ENCODE measurements at places on chromosomes 6 and 20.

DNA sequence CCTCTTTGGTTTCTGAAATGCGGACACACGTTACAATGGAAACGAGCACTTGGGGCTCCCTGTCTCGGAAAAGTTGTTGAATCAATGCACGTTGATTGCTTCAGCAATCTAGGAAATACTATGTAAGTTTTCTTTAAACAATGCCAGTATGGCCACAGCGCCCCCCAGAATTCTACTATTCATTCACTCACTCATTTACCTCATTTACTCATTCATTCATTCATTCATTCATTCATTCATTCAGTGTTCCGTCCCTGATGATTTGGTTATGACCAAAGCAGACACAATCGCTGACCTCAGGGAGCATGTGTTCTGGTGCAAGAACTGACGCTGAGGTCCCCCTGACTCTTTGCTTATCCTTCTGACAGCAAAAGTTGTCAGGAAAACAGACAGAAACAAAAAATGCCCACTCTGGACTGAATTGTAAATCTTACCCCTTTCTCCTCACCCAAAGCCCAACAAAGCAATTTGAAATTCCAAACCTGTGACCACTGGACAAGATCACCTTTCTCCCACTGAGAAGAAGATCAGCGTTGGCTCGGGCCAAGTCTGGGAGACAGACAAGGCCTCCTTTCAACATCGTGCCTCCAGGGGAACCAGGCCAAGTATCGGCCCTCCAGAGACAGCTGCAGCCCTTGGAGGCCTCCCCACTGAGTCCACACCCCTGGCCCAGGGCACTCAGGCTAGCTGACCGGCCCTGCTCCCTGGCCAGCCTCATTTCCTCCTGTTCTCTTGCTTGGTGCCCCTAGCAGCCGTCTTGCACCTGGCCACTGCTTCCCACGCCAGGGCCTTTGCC, 15.0 kb upstream of the PMEPA1 start:
- DNase-seq, result no peak

DNA sequence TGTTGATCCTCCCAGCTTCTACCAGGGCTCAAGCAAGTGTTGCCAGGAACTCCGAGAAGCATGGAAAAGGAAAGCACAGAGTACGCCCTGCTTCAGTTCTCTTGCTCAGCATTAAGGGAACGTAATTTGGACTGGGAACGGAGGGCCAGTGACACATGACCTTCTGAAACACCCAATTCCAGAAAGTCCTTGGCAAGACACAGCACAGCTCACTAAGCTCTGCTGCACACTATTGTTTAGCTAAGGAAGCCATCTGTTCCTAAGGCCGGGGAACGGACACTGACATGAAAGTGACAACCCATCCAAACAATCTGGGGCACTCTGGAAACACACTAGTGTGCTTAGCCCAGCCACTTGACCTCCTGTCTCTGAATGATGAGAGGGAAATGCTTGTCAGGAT, 56.9 kb upstream of the NXT1 start:
- DNase-seq, result no peak

DNA sequence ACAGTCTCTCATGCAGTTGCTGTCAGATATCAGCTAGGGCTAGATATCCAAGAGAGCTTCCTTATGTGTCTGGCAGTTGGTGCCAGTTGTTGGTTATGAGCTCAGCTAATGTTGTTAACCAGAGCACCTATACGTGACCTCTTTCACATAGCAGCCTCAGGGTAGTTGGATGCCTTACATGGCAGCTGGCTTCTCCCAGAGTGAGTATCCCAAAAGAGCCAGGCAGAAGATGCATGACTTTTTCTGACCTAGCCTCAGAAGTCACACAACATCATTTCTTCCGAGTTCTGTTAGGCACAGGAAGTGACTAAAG, 175.7 kb downstream of the VEGFA start:
- no peak for DNase-seq

DNA sequence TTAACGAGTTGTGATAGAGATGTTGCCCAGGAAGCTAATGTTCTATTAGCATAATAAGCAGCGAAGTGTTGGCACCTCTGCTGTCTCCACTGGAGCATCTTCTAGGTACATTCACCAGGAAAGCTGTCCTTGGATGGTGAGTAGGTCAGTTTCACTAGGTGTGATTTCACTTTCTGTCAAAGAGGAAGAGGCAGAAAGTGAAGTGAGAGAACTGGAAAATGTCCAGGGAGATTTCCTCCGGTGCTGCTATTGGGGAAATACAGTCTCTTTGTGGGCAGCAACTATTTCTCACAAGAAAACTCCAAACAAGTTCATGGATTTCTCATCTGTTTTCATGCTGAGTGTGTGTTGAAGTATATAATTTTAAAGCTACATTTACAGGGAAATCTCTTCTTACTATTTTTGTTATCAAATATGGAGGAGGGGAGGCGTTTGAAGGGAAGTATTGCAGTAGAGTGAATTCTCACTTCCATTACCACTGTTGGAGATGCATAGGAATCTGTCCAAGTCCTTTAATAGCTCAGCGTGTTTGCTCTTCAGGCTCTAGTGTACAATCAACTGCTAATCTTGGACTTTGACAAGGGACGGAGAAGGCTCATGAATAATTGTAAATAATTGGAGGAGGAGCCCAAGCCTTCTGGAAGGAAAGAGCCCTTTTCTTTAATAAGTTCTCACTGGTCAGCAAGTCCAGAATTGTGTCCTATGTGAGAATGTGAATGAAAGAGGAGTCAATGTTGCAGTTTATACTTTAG, 16.1 kb upstream of the TSBP1 start:
- no peak for DNase-seq

DNA sequence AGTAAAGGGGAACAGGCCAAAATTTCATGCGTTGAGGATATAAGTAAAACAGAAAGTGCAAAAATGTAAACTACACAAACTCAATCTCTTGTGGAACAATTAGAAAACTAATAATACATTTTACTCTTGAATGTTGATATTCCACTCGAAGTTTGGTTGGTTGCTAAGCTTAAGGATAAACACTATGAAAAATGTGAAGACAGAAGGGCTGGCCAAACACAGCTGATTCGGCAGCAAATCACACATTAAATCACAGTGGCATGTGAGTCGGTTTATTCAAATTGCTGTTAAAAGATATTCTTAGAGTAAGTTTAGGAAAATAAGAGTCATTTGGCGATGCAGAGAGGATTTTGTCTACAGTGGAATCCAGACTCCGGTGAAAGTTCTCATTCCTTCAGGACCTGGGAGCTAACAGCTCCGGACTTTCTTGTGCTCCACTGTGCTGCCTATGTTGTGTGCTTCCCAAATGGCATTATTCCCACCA, 1.4 kb upstream of the EPM2A start:
- no peak for DNase-seq

DNA sequence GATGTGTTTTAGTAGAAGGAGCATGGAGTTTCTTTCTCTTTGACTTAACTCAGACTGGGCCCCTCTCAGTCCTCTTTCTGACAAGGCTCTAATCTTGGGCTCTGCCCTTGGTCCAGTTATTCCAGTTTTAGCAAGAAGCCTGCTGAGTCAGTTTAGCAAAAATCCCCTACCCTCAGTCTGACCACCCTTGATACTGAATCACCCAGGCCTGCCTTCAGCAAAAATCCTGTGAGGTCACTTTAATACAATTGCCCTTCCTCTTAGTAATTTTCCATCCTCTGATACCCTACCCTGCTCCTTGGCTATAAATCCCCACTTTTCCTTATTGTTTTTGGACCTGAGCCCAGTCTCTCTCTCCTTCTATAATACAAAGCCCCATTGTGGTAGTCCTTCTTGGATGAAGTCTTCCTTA, 326.7 kb upstream of the NOX3 start:
- DNase-seq, result no peak

- DNase-seq, result no peak
Observed at GRCh38 chr6:7442467-7442866, 52.9 kb downstream of the RIOK1 start.

DNA sequence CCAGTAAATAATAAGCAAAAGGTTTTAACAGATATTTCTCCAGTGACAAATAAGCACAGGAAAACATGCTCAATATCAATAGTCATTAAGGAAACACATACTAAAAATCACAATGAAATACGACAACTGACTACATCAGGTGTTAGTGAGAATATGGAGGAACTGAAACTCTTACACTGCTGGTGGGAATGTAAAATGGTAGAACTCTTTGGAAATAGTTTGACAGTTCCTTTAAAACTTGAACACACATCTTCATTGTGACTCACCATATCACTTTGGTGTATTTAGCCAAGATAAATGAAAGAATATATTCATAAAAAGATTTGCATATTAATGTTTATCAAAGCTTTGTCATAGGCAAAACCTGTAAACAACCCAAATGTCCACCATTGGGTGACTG, 11.3 kb upstream of the MAP3K5 start:
- no peak for DNase-seq

DNA sequence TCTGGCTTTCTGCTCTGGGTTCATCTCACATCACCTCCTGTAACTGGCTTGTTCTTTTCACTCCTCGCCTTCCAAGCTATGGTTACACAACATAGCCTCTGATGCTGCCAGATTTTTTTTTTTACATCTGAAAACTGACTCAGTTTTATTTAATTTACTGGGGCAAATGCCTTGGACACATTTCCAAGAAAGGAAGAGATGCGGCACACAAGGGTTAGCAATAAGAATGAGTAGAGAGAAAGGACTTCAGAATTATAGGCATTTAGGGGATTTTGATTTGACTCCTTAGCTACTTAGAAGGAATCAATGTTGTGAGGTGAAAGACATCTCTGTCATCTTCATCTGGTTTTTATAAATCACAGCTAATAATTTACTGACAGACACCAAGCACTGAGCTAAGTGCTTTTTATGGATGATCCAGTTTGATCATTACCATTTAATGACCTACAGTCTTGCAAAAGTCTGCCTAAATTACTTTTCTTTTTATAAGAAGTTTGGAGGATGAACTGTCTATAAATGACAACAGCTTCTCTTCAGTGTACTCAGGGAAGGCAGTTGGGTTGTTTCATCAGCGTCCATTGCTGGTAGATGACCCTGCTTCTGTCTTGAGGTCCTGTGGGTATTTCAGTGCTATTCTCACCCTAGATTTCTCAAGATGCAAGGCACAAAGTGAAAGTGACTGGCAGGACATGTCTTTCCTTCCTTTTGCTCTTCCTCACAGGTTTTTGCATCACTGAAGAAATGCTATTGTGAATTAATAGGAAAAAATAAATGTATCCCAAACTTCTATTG, 31.1 kb downstream of the LAMA4 start:
- DNase-seq, result no peak

Data from stimulated activated CD4-positive, alpha-beta T cell treated with anti-CD3 and anti-CD28 coated beads, Interleukin-12 subunit alpha, Interleukin-12 subunit beta, amount 100 ng/mL, for 24 hours (primary cell).